ENCODE measurements at places on chromosomes 5 and 9. TPM values are rescaled to one million over a fixed set of nuclear protein-coding genes. Genes with fewer than 3 reads are reported as not detected.

DNA sequence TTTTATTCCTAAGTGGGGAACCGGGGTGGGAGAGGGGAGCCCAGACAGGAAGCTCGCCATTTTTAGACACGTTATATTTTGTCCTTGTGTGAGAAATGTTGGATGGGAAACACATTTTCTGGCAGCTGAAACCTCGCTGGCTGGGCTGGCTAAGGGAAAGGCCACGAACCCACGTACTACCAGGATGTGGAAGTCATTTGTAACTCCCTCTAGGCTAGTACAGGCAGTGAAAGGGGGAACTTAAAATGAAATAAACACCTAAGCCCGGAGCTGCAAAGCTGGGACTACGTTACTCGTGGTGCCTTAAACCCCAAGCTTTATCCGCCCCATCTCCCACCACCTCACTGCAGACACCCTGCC, 42.5 kb downstream of the TMEM174 start:
- no peak for DNase-seq

GRCh38 chr5:157965040-157965678, 106.2 kb upstream of the CLINT1 start:
- DNase-seq, result no peak

The CD274 gene
- total RNA-seq, result 5.9 TPM

The TLR4 gene
- 2.6 TPM for total RNA-seq

The MLANA gene
- not detected for total RNA-seq
